ENCODE measurements at places on chromosomes 5 and 9.

GRCh38 chr9:92266486-92266885 lies 27.0 kb downstream of the IARS1 start:
- DNase-seq = no peak

DNA sequence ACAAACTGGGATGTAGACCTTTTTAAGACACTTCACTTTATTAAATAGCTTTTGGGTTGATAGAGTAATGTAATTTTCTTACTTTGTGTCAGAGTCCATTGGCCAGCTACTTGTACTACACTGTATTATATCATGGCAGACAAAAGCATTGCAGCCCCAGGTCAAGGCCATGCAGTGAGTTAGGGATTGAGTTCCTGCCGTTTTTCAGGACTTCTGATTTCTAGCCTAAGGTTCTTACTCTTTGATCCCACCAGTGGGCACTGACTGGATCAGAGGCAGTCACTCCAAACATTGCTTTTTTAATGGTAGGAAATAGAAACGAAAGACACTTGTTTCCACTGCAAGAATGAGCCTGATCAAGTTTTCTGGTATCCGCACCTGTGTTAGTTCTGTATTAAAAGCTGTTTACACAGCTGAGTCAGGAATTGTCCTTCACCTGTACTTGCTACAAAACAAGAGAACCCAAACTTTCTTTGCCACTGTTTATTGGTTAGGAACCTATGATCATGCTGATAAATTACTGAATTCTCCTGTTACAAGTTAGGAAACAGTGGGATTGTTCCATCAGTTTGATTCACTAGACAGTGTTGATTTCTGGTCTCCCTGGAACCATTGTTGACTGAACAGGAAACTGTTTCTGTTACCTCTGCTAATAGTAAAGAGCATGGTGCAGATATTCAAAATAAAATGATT lies 22.1 kb downstream of the LRRC70 start:
- DNase-seq = no peak

GRCh38 chr5:112921026-112921832 lies 798 bp downstream of the REEP5 start:
- peak; percentile 44 for DNase-seq

DNA sequence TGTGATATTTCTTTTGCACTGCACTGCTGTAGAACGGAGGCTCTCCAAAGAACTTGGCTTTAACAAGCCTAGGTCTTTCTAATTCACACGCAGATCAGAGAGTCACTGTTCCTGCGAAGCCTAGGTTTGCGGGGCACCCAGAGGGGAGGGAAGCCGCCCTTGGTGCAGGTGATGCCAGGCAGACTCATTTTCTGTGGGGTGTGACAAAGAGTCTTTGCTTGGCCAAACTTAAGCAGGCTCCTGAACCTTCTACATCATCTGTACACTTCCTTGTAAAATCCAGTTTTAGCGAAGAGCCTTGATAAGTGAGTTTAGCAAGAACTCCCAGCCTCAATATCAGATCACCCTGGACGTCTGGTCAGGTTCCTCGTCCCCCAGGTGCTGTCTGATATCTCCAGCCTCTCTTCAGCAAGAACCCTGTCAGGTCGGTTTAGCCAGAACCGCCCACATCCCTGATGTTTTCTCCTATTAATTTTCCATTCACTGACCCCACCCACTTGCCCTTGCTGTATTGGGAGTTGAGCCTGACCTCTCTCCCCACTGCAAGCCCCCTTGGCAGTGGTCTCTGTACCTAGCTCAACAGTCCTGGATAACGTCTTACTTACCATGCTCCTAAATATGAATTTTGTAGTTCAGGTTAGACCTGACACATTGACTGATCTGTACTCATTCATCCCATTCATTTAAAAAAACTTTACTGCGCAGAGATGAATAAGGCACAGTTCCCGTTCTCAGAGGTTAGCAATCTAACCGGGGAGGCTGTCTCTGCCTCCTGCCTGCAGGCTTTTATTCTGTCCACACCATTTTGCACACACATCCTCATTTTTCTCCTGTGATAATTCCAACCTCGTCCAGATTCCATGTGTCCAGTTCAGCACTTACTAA lies 880 bp upstream of the UBAC1 start:
- DNase-seq = no peak

DNA sequence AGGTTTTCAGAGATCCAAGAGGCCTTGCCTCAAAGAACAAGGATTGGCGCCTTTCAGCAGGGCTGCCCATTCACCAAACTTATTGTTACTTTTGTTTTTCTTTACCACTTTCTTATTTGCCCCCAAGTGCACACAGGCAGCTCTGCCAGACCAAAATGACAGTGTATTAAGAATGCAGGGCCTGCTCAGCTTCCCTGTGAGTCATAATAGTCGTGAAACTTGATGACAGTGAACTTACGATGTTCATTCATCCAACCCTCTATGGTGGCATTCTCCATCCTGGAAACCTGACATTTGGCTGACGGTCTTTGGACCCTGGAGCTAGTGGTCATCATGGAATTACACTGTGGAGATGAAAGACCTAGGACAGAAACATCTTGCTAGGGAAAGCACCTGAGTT lies 44.3 kb downstream of the UBE2QL1 start:
- no peak for DNase-seq

- no peak for DNase-seq
These were observed 39.0 kb upstream of the EXOC3 start for GRCh38 chr5:403995-404394.

- DNase-seq = no peak
These were observed 3.6 kb upstream of the POC5 start for GRCh38 chr5:75720882-75721281.

- no peak for DNase-seq
These were observed 40.0 kb downstream of the NXNL2 start for GRCh38 chr9:88574953-88575352.

DNA sequence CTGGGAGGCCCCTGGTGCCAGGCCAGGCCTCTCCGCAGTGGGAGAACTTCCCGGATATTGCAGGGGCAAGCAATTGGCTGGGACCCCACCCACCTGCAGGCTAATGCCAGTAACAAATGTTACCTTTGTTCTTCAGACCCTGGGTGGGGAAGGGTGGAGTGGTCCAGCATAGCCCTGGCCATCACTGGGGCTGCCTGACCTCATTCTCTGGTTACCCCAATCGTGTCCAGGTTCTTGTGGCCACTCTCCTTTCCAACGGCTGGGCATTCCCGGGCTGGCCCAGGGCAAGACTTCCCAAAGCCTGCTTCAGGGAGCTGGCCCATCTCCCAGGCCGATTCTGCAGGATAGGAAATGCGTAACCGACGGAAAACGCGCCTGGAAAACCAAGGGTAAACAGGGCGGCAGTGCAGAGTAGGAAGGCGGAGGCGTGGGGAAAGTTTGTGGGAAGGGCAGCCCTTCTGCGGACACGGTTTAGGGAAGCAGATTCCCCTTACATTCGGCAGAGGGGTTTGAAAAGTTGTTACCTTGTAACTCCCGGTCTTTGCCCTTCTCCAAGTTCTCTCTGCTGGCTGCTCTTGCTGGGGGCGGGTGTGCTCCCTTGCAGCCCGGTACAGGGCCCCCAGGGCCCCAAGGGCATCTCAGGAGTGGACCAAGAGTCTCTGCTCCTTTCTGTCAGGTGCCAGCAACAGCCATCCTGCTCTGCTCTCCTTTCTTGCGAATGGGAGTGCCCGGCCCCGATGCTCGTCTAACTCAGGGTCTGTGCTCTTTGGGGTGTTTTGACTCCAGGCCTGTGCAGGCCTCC lies 3.5 kb downstream of the NRARP start:
- DNase-seq = no peak

- DNase-seq = no peak
These were observed 136.6 kb downstream of the PAX5 start for GRCh38 chr9:36897478-36897877.

GRCh38 chr5:66987949-66988838 lies 208.4 kb downstream of the CD180 start:
- no peak for DNase-seq

- no peak for DNase-seq
These were observed 154.2 kb downstream of the ESM1 start for GRCh38 chr5:54831233-54831632.

DNA sequence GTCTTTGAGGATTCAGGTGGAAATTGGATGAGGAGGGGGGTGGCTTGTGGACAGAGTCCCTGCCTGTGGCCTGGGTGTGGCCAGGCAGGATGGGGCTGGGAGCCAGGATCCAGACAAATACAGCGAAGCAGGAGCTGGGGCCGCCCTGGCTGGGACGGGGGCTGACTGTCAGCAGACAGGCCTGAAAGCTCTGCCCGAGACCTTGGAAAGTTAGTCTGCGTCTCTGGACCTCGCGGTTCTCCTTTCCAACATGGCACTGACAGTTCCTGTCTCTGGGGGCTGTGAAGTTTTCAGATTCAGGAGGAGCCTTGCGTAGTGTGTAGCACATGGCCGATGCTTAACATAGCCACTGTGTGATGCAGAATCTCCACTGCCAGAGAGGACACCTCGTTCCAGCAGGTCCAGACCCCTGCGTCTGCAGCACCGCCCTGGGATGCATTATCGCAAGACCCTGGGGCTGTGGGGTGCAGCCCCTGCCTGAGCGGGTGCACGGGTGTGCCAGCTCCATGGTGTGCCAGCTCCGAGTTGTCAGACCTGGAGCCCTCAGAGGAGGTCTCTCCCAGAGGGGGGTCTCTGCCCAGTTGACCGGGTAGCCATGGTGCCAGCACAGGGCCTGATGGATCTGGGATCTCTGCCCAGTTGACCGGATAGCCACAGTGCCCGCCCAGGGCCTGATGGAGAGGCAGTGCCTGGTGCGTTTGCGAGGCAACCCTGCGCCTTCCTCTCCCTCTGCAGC lies 89.3 kb downstream of the COL5A1 start:
- no peak for DNase-seq

GRCh38 chr5:147734894-147735293 lies 47.6 kb downstream of the JAKMIP2 start:
- no peak for DNase-seq

- no peak for DNase-seq
These were observed 65.4 kb downstream of the FRMD3 start for GRCh38 chr9:83472764-83473163.

DNA sequence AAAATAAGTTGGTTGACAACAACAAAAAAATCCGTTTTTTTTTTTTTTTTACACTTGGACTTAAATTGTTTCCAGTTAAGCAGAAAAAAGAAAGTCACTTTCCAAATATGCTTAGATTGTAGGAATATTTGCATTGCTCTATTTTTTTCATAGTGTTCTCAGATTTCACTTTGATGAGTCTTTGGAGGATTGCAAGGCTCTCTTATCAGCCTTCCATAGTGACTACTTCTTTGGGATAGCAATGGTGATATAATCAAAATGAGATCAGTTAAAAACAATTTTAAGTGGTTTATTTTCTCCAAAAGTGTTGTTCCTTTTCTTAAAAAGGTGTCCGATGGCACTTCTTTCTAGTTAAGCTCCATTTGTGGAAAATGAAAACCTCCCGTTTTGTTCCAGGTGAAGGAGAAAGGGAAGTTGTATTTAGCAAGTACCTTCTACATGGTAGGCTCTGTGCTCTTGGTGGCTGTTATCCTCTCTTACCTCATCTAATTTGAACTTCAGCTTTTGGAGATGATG lies 3.9 kb downstream of the RASGRF2 start:
- DNase-seq = no peak

DNA sequence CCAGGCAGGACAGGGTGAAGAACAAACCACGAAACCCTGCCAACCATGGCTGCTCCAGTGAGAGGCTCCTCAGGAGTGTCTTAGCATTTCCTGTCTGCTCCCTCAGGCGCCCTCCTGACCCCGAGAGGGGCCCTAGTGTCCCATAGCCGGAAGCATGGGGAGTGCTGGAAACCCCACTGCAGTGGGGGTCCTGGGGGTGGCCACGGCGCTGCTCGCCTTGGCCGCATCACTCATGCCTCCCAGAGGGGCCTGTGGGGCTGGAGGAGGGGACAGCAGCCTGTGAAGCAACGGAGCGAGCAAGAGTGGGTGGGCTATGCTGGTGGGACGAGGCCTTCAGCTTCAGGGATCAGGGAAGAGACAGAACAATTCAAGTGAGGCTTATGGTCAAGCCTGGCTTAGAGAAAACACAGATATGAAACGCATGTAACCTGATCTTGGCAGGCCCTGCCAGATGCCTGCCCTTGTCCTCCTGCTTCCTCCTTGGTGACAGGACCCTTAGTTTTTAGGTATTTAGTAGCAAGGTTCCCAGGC lies 219.1 kb downstream of the FANCC start:
- DNase-seq = no peak

DNA sequence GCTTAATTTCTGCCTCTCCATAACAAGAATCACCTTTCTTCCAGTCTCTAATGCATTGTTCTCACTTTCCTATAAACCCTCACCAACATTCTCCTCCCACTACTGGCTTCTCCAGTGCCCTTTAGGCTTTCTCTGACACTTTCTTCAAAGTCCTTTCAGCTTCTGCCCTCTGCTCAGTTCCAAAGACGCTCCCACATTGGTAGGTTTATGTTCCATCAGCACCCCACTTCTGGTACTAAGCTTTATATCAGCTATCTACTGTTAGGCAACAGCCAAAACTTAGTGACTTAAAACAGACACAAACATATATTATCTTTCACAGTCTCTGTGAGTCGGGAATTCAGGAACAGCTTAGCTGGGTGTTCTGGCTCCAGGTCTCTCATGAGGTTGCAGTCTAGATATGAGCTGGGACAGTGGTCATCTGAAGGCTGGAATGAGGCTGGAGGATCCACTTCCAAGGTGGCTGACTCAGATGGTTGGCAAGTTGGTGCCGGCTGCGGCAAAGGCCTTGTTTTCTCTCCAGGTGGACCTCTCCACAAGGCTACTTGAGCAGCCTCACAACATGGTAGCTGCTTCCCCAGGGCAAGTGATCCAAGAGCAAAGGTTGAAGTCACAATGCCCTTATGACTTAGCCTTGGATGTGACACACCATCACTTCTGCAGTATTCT lies 37.4 kb downstream of the BOD1 start:
- DNase-seq = no peak

DNA sequence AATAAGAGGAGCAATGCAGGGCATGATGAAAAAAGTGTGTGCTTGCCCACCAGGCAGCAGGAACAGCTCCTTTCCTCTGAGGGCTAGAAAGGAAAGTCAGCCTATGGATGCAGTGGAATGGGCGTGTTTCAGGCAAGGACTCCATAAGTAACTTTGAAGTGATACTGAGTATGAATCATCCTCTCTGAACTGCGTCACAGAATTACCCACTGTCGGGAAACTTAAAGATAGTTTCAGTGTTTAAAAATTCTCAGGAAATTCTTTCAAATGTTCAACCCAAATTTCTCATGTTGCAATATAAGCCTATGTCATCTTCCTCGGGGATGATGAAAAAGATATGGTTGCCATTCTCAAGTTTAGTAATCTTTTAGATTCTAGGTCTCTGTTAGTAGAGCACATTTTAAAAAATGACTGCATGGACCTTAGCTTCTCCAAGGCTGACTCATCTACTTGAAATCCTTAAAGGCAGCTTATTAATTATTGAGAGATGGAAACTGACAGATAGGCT lies 27.7 kb downstream of the PTCD2 start:
- DNase-seq = no peak

GRCh38 chr5:175729829-175730277 lies 72.0 kb downstream of the HRH2 start:
- peak; percentile 89 for DNase-seq

- no peak for DNase-seq
These were observed 825 bp upstream of the PCAT7 start for GRCh38 chr9:94554078-94554438.

DNA sequence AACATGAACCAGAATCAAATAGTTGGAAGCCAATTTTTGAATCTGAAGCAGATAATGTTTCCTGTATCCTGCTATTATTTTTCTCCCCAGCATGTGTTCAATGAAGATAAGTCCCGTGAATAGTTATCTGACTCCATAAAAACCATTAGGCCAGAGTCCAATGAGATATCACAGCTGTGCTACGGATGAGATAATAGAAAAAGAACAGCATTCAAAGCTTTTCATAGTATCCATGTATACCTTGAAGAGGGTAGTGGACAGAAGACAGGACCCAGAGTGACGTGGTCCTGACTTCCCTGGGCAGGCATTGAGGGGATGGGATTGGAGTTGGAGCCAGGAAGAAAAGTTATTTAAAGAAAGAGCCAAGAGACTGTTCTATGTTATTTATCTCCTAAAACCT lies 50.7 kb upstream of the C6 start:
- no peak for DNase-seq
